Naive thymus-derived CD8-positive, alpha-beta T cell (primary cell): ENCODE measurements at places on chromosomes 16 and 17.

DNA sequence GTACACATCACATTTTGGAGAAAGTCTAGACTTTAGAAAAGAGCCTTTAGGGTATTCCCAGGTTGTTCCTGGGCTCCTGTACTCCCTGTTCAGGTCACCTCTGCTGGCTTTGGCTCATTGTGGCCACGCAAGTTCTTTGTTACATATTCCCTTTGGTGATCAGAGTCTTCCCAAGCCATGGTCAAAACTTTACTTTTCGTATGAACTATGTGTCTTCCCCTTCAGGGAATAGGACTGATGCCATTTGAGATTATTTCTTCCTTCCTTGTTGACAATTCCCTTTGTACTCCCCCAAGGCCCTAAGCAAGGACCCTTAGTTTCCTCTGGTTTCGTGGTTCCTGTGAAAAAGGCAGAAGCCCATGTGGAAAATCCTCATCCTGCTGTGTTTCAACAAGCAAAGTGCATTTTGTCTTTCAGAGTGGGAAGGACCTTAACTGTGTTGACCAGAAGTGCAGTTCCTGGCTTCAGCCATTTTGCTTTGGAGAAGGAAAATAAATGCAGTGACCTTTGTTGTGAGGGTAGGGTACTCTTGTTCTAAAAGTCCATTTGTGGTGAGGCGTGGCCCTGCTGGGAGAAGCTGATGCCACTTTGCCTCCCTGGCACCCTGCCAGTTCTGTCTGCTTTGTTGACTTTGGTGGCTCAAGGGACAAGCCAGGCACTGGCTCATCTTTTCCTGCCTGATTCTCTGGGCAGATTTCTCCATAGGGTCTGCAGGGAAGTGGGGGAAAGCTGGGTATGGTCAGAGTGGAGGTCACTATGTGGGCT is 55.1 kb downstream of the ZNRF1 start:
- no peak for DNase-seq

DNA sequence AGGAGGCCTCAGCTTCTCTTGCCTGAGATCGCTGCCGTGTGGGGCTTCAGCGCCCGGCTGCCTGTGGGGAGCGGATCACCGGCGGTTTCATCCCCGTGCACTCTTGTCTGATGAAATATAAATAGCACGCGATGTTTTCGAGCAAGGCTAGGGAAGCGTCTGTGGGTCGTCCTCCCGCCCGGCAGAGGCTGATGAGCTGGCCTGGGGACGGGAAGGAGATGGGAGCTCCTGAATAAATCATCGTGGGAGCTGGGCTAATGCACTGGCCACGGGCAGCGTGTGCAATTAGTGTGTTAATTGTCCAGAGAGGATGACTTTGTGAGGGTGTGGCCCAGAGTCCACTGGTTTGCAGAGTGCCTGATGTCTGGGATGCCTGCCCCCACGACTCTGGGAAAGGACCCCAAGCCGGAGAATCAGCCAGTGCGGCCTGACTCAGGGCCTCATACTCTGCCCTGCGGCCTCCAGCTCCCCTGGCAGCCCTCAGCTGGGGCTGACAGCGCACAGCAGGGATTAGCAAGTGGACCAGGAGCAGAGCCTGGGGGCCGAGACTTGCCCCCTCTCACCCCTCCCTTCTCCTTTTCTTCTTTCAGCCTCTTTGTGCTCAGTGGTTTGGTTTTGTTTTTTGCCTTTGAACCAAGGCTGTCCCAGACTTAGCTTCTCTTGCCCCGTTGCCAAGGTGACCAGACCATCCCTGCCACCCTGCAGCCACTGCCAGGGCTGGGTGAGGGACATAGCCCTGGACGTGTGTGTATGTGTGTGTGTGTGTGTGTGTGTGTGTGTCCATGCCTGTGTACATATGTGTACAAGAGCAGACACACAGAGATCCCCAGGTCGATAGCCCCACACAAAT is 21.4 kb downstream of the KCNJ12 start:
- no peak for DNase-seq

DNA sequence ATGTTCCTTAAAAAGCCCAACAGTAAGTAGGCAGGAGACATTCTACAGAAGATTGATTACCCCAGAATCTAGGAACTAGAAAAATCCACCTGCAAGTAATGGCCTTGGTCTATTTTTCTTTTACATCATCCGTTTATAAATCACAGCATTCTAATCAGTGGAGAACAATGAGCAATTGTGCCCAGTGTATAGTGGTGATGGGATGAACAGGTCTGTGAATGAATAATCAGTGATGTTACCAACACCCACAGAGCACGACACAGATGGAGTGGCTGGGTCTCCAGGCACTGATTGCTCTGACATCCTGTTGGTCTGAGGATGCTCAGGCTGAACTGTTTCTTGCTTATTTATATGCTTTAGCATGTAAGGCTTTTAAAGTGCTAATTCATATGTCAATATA is 1251.2 kb upstream of the CDH8 start:
- no peak for DNase-seq

GRCh38 chr17:28612936-28613872 is 781 bp downstream of the RSKR start:
- peak; percentile 7 for DNase-seq
